ENCODE measurements at places on chromosomes 1 and 21.

DNA sequence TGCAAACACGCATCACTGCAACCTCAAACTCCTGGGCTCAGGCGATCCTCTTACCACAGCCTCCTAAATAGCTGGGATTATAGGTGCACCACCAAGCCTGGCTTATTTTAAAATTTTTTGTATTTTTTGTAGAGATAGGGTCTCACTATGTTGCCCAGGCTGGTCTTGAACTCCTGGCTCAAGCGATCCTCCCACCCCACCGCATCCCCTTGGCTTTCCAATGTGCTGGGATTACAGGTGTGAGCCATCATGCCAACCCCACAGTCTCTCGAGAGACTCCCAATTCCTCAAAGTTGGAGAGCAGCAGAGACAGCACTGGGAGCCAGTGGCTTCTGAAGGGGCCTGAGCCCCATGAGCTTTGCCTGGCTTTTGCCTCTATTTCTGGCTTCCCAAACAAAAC, 42.7 kb downstream of the PGBD5 start:
- DNase-seq = no peak

GRCh38 chr1:23875382-23875781, 7.3 kb upstream of the FUCA1 start:
- DNase-seq = no peak

DNA sequence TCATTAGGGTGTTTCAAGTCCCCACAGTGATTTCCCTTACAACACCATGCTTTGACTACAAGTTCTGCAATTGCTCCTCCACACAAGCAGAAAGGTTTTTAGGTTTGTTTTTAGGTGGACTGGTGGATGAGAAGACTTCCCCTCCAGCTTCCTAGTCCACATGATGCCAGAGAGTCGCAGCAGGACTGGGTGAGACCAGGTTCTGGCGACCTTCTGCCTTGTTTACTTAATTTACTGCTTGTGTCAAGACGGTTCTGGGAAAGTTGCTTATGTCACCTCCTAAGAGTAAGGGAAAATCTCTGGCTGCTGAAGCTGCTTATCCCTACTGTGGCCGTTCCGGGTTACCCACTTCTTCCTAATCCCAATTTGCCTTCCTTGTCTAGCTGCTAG, 76.4 kb downstream of the GLUL start:
- no peak for DNase-seq

DNA sequence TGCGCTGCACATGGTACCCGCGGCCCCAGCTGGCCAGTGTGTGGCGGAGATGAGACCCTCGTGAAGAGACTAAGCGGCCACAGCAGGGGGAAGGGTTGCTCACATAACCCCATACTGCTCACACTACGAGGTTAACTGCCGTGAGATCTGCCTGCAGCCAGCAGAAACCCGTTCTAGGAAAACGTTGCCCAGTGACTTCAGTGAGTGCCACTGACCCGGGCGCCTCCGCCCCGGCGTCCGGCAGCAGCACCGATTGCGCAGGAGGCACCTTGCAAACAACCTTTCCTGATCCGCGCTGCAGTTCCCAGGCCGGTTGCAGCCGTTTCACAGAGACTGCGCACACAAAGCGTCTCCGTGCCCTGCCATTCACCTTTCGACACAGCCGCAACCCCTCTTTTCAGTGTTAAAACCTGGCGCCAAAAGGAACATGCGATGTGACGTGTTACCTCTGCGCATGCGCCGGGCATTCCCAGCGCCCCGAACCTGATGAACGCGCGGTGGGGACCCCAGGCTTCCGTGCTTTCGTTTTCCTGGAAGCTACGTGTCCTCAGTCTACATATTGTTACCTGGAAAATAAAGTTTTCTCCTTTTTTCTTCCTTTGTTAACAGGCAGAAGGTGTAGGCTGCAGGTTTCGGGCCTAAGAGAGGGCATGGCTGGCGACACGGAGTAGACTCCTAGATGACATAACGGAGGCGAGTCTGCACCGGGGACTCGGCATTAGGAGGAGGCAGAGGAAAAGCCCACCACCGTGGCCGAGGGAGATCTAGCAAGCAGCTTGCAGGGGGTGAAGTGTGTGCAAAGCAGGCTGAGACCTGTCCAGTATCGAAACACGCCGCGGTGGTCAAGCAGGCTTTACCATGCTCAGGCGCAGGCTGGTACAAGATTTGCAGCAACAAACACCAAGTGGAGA, 8.9 kb downstream of the VPS26C start:
- peak; percentile 56 for DNase-seq

DNA sequence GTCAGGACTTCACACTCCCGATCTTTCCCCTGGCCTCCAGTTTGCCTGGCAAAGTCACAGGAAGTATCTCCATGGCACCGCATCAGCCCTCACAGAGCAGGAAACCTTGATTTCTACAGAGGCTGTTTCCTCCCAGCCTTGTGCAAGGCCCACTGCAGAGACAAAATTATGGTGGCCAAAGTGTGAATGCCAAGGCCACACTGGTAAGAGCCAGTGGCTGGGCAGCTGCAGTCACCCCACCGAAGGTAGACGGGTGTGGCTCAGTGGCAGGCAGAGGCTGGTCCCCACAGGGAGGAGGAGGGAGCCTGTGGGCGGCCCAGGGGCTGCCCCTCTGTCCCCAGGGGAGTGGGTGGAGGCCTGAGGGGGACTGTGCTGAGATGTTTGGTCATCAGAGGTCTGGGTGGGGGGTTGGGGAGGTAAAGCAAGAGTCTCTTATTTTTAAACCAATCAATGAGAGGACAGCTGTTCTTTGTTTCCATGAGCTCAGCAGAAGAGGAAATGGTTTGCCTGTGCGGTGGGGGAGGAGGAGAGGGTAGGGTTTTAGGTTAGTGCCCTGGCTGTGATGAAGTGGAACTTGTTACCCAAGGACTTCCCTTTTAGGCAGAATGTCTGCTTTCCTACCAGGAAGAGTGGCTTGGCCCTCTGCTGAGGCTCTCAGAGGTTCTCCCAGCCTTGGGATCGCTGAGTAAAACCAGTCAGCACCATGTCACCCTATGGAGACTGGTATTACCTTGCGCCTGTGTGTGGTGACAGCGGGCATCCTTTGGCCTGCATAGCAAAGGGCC, 18.0 kb upstream of the BTG2 start:
- DNase-seq = peak; percentile 45

- DNase-seq = no peak
Measured at GRCh38 chr1:38094711-38095290, 48.2 kb upstream of the POU3F1 start.

- DNase-seq = no peak
Measured at GRCh38 chr1:115347282-115347681, 9.2 kb upstream of the NGF start.

GRCh38 chr1:196442366-196442765, 165.9 kb downstream of the KCNT2 start:
- no peak for DNase-seq

DNA sequence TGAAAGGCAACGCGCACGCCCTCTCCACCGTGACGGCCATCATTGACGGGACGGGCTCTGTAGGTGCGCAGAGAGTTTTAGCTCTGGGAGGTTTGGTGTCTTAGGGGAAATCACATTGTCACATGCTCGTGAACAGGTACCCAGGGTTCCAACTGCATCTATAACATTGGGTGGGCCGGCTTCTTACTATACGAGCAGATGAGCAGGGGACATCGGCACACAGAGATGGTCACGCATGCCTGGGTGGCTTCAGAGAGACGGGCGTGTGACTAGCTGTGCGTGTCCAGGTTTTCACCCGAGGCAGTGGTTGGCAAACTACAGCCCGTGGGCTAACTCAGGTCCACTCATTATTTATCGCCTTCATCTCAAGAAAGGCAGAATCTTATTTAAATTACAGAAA, 54.7 kb downstream of the SLC37A1 start:
- no peak for DNase-seq

DNA sequence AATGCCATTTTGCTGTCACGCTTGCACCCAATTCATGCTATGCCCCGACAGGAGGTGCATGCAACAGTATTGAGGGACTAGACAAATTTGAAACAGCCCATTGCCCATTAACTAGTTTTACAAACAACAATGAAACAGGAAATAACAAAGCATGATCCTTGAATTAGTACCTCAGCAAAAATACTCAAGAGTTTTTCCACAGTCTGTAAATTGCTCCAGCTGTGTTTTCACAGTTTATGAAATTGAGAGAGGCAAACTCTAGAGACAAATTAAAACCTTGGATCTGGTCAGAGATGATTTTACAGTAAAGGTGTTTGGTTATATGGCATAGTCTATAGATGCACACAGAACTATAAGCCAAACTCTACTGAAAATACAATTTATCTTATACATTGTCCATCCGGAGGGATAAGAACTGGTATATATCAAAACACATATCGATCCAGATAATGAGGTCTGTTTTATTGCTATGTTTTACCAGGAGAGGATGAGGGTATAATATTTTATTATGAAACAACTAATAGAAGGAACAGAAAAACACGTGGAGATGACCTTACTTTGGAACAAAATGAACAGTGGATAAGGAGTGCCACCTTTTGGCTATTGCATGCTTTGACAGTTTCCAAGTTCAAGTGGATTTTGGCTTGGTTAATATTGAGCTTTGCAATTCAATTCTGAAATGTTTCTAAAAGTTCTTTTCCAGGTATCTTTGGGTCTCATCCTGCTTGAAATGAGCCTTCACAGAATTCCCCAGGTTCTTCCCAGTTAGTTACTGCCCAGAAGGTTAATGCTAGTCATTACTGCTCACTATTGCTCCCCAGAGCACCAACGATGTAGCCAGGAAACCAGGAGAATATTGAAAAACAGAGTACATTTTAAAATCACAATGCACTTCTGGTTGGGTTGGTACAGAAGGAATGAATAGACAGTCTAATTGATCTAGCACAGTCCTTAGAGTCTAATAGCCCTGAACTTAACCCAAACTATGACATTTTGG, 45.7 kb downstream of the ZC3H11B start:
- DNase-seq = peak; percentile 39

- no peak for DNase-seq
Measured at GRCh38 chr1:39082010-39082799, 56.1 kb downstream of the NDUFS5 start.

GRCh38 chr1:167420510-167420909, 97.8 kb downstream of the CD247 start:
- DNase-seq = no peak

DNA sequence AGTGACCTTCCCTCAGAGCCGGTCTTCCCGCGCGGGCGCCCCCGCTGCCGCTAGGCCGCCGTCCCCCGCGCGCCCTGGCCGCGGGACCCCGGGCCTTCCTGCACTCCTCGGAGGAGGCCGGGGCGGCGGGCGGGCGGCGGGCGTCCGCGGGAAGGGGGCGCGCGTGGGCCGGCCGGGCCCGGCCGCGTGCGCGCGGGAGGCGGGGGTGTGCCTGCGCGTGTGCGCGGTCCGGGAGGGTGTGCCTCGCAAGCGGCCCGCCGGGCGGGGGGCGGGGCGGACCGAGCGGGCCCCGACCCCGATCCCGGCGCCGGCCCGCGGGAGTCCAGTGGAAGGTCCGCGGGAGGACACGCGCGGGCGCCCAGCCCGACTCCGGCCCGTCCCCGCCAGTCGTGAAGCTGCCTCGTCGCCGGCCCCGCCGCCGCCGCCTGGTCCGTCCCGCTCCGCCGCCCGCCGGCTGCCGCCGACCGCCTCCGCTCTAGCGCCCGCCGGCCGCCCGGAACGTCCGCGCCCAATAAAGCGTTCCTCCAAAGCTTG, 438 bp downstream of the MRPS6 start:
- DNase-seq = peak; percentile 21

DNA sequence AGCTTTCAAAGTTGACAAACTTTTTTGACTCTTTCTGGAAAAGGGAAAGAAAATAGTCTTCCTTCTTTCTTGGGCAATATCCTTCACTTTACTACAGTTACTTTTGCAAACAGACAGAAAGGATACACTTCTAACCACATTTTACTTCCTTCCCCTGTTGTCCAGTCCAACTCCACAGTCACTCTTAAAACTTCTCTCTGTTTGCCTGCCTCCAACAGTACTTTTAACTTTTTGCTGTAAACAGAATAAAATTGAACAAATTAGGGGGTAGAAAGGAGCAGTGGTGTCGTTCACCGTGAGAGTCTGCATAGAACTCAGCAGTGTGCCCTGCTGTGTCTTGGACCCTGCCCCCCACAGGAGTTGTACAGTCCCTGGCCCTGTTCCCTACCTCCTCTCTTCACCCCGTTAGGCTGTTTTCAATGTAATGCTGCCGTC, 160.8 kb upstream of the SGIP1 start:
- DNase-seq = no peak

- DNase-seq = no peak
Measured at GRCh38 chr1:237219751-237220642, 178.0 kb downstream of the RYR2 start.

- DNase-seq = no peak
Measured at GRCh38 chr1:210857146-210857663, 276.7 kb downstream of the KCNH1 start.

GRCh38 chr1:65896721-65897120, 104.0 kb downstream of the PDE4B start:
- DNase-seq = no peak

- no peak for DNase-seq
Measured at GRCh38 chr1:10387677-10388386, 11.0 kb upstream of the PGD start.

GRCh38 chr1:84027368-84027767, 28.4 kb upstream of the TTLL7 start:
- no peak for DNase-seq

DNA sequence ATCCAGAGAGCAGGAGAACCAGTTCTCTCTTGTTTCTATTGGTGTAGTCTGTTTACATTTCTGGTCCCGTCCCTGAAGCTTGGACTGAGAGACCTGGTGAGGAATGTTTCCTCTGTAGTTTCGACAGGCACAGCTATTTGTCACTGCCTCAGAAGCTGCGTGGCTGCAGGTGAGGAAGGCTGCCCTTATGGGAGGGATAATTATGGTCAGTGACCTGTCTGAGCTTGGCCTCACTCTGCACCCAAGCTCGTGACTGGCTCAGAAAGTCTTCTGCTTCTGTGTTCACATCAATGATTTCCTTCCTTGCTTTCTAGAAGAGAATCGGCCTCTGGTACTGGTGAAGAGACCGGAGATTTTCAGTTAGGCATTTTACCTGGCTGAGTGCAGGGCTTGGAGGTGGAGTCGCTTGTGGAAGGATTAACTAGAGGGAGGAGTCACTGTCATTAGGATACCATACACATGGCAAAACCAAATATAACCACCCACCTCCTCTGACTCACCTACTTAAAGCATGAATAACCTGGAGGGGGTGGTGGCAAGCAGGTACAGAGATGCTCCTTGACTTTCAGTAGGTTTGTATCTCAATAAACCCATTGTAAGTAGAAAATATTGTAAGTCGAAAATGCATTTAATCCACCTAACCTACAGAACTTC, 19.9 kb upstream of the WDR26 start:
- DNase-seq = no peak

- DNase-seq = no peak
Measured at GRCh38 chr1:205612556-205612955, 19.3 kb downstream of the ELK4 start.

GRCh38 chr21:41170859-41171609, 3.1 kb downstream of the BACE2 start:
- no peak for DNase-seq

- no peak for DNase-seq
Measured at GRCh38 chr1:235834620-235835019, 32.1 kb downstream of the LYST start.

DNA sequence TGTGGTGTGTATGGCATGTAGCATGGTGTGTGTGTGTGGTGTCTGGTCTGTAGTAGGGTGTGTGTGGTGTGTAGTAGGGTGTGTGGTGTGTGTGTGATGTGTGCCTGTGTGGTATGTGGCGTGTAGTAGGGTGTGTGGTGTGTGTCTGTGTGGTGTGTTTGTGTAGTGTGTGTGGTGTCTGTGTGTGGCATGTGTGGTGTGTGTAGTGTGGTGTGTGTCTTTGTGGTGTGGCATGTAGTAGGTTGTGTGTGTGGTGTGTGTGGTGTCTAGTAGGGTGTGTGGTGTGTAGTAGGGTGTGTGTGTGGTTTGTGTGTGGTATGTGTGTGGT, 85.5 kb downstream of the SYT2 start:
- DNase-seq = no peak
